HuH-7.5 (cell line): ENCODE measurements at places on chromosomes 11 and 22.

DNA sequence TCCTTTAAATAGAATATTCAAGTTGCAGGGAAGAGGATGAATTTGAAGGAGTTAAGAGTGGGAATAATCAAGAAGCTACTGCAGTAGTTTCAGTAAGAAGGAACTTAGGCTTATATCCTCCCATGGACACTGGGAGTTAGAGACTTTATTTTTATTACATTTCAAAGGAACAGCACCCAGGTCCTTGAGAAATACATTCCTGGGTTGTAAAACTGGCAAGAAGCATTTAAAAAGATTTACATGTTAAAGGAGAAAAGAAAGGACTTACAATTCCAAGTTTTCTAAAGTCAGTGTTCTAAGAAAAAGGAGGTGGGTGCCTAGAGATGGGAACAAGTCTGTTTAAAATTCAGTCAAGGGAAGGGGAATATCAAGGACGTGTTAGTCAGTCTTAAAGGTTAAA, 306.9 kb downstream of the JRKL start:
- no peak for DNase-seq

- DNase-seq, result no peak
Measured at GRCh38 chr11:94023856-94024255, 2.7 kb downstream of the HEPHL1 start.

GRCh38 chr11:134835561-134835960, 423.5 kb upstream of the B3GAT1 start:
- no peak for DNase-seq

DNA sequence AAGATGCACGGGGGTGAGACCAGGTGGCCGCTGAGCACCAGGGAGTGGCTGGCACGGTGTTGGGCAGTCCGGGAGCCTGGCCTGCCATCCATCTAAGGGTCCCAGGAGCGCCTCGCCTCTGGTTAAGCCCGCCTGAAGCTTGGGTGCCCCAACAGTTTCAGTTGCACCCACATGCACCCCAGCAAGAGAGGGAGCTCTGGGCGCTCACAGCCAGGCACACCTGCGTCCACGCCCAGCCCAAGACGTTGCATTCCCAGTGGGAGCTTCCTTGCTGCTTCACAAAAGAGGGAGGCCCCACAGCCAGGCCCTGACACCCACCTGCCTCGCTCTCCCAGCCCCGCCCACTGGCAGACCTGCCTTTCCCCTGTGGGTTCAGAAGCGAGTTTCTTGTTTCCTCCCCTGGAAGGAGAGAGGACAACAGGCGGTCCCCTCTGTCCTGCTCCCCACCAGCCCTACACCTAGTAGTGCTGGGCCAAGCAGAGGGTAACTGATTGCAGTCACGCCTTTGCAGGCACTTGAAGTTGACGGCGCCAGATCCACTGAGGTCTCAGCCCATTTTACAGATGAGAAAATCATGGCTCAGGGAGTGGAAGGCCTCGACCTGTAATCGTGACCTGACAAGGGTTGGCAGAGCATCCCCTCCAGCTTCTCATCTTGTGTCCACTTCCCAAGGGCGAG, 35.4 kb downstream of the OSBPL5 start:
- DNase-seq, result no peak

DNA sequence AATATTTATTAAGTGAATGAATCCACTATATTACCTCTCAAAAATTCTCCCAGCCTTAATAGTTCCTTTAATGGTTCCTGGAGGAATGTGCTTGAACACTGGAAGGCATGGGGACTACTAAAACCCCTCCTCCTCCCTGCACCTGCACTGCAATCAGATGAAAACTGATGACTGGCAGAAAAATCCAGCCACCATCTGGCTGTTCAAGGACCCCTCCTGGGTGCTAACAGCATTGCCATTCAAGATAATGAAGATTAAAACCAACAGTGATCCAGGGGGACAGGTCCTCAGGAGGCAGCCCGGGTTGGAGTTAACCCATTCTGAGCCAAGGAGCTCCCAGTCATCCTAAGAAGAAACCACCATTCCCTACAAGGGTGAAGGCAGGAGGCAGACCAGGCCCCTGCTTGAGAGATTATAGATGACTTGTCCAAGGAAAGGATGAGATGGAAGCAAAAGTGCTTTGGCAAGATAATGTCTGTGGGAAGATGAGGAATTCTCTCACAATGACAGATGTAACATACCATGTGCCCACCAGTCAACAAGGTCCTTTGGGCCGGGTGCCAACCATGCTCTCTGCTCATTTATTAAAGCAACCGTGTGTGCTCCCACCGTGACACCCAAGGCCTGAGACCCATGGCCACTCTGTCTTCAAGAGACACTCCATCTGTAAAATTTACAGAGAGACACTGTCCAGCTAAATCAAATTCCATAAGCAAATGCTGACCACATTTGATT, 90.6 kb downstream of the LARGE1 start:
- DNase-seq, result no peak

DNA sequence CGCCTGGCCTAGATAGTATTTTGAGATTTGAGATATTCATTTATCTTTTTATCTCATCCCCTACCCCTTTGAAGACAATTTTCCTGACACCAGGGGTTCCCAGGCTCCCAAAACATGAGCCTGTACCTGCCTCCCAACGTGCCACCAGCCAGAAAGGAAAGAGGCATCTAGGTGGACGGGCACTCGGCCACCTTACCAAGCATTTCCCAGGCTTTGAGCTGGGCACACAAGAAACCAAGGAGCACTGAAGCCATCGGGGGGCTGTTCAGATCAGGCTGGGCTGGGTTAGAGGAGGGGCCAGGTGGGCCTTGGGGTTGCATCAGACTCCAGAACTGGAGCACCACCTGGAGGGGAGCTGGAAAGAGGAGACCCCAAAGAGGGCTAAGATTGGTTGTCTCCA, 28.5 kb upstream of the BAIAP2L2 start:
- no peak for DNase-seq

DNA sequence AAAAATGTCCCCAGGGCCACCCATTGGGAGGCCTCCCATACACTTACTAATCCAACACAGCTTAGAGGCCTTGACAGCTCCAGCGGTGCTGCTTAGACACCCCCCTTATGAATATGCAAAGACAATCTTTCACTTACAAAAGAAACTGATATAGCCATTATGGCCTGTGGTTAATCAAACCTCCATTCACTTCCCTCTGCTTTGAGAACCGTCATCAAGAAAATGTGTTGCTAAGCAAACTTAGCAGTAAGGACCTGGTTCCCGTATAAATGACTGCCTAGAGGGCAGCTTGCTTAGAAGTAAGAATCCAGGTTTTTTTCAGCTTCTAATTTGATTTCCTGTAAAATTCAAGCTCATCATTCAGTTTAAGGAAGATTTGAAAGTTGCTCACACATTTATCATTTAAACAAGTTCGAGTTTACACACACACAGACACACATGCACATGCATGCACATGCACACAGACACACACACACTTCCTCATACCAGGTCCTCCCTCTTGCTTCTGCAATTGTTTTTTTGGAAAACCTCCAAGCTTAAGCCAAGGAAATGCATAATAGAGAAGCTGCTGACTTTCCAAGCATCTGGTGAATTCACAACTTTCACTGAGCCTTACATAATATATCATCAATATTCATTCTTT, 137.7 kb upstream of the BLID start:
- DNase-seq, result no peak

GRCh38 chr11:105861225-105861624, 160.8 kb downstream of the MSANTD4 start:
- DNase-seq, result no peak

DNA sequence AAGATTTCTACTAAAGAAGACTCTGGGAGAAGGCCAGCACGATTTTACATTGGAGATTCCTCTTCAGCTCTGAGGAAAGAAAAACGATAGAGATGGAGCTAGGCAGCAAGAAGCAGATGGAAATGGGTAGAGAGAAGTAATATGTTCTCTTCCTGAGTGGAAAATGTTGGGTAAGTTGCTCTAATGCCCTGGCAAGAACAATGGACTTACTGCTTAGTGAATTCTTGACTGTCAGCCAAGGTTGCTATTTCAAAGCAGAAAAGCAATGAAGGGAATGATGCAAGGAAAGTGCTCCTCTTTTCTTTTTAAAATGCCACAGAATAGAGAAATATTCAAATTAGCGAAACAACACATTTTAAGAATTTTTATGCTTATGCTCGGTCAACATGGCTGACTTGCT, 38.4 kb upstream of the CWF19L2 start:
- DNase-seq, result no peak

GRCh38 chr22:19523240-19524169, 705 bp downstream of the CLDN5 start:
- DNase-seq, result no peak

GRCh38 chr11:18849406-18849805, 57.8 kb upstream of the PTPN5 start:
- DNase-seq, result no peak

- DNase-seq, result no peak
Measured at GRCh38 chr22:50445071-50445879, 29.6 kb downstream of the SBF1 start.

GRCh38 chr11:119115484-119116234, 5.7 kb upstream of the HINFP start:
- no peak for DNase-seq

DNA sequence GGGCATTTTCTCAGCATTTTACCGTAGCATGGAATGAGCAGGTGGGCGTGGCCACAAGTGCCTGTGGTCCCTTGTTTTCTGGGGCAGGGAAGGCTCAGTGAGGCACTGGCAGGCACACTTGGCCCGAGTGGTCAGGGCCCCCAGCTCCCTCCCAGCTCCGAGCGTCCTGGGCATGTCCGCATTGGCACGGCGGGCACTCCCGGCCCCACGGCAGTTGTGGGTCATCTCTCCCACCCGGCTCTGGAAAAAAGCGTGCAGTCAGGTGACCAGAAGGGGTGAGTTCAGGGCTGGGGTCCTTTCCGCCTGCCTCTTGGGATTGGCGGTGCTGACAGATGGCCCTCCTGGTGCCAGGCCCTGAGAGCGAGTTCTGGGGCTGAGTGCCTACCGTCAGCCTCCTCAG, 55.8 kb downstream of the GRAMD4 start:
- no peak for DNase-seq

DNA sequence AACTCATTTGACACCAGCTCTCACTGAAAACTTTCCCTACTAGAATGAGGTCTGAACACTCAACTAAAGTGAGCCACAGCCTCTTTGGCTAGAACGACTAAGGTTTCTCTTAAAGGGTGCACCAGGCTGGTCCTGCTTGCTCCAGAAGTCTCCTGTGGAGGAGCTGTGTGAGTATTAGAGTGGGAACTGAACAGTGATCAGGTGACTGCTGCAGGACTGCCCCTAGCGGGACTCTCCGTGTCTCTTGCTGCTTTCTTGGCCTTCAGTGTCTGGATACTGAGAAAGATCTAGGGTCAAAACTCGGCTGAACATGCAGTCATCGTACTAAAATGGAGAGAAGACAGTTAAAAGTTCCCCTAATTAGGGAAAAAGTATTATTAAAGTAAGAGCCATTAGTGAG, 34.6 kb downstream of the FAM118A start:
- no peak for DNase-seq

DNA sequence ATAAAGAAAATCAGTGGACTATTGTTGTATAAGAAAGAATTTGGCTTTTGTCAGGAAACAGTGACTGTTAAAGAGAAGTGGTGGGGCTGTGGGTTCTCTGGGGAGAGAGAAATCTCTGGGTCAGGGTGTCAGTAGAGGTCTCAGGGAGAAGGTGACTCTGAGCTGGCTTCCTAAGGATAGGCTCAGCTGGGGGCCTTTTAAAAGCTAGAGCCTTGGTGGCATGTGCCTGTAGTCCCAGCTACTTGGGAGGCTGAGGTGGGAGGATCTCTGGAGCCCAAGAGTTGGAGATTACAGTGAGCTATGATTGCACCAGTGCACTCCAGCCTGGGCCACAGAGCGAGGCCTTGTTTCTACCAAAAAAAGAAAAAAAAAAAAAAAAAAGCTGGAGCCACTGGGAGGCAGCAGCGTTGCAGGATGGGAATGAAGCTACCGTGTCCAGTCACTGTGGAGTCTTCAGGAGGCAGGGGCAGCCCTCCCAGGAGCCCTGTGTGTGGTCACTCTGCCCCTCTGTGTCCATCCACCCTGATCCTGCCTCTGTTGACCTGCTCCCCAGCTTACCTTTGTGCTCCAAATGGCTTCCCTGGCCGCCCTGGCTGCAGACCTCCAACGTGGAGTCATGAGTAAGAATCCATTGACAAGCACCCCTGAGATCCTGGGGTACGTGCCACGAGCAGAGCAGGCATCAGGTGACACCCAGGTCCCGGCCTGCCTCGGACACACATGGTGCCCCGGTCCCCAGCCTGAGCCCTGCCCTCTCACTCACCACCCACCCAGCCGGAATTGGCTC, 5.4 kb upstream of the MIF start:
- peak; percentile 52 for DNase-seq

DNA sequence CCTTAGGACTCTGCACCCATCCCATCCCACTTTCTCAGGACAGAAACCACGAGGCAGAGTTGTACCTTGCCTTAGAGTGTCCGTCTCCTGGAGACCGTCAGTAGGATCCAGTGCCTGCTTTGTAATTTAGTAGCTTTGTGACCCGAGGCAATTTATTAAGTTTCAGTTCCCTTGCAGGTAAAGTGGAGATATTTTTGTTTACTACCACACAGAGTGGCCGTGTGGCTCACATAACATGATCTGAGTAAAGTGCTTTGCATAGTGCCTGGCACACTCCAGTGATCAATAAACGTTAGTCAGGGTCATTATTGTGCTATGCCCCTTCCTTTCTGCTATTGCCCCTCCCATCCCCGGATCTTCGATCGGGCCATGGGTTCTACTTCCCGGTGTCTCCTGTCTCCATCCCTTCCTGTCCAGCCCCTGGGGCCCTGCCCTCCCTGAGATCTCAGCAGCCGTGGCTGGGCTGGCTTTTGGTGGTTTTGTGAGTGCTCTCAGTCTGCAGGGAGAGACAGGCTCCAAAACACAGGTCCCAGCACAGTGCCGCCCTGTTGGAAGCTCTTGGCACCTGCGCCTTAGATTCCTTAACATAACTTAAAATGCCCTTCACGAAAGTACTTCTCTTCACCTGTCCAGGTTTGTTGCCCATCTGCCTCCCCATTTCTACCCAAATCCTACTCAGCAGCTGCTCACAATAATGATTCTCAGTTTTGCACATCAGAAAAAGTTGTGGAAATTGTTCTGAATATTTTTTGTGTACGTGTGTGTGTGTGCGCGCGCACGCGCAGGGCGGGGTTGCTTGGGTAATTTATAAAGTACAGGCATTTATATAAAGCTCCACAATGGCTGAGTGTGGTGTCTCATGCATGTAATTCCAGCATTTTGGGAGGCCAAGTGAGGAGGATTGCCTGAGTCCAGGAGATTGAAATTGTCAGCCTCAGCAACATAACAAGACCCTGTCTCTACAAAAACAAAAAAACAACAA, 753.7 kb downstream of the NTM start:
- no peak for DNase-seq

GRCh38 chr22:27572278-27572666, 229.3 kb downstream of the MN1 start:
- no peak for DNase-seq

GRCh38 chr11:44387825-44388224, 77.9 kb upstream of the ALX4 start:
- DNase-seq, result no peak

DNA sequence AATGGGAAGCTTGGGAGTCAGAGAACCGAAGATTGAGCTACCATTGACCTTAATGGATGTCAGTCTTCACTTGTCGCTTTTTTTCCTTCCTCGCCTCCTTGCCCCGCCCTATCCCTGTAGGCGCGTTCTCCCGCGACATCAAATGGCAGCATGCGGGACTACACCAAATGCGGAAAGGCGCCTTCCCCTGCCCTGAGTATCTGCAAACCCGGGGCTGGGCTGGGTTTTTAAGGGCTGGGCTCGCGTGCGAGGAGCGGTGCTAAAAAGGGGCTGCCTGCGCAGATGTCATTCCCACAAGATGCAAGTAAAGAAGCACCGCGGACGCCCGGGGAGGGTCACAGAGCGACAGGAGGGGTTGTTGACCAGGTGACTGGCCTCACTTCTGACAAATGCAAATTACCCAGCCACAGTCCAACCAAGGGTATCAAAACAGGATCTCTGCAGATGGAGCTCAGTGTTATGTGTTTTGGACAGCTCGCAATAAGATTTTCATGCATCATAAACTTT, 4.7 kb upstream of the FAM111B start:
- DNase-seq, result peak; percentile 19
